ENCODE measurements at places on chromosomes 2 and 18.

DNA sequence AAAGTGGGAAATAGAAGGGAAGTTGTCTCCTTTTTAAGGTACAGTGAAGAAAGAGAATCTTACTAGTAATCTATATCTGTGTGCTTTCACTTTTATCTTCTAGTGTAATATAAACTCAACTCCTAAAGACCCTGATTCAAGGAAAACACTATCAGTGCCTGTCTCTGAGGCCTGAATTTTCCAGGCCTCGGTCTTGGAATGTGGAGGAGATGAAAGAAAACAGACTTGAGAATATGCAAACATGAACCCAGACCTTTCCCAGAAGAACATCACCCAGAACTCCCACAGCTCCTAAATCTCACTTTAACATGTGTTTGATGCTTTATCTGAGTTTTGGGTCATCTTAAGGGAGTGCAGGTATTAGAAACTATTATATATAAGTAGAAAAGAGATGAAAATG is 51.8 kb downstream of the EPB41L5 start:
- DNase-seq, result no peak

GRCh38 chr2:15577071-15577735 is 14.5 kb upstream of the DDX1 start:
- DNase-seq, result peak; percentile 67

- DNase-seq, result no peak
Observed at GRCh38 chr2:172908275-172908674, 167.4 kb upstream of the MAP3K20 start.

DNA sequence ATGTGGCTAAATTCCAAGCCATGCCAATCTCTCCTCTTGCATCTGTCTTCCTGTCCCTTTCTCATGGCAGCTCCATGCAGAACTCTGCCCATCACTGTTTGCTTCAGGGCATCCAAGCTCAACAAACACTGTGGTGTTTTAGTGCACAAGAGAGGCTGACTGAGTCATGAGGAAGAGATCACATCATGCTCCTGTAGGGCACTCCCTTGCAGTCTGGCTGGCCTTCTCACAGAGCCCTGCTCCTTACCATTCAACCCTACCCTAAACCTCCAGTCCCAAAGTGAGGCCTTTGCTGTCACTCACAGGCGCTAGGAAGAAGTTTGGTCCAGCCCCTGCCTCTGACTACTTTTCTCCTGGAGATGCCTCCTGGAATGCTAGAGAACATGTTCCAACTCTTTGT is 194.0 kb downstream of the LRATD1 start:
- DNase-seq, result no peak

- DNase-seq, result no peak
Observed at GRCh38 chr2:227462462-227462951, 9.4 kb upstream of the AGFG1 start.

DNA sequence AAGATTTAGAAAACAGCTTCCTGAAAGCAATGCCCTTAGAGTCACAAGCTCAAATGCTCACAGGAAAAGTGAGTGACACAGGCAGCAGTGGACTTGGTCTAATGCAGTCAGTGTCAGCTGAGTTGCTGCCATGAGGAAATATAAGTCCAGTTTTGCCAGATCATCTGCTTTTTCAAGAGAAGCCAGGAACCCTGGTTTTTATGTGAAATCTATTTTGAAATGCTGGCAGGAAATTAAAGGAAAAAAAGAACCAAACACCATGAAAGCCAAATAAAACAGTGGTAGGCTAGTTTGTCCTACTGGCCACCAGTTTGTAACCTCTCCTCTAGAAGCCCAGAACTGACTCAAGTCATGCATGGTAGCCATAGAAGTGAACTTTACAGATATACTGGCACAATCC is 109.2 kb downstream of the THADA start:
- no peak for DNase-seq

DNA sequence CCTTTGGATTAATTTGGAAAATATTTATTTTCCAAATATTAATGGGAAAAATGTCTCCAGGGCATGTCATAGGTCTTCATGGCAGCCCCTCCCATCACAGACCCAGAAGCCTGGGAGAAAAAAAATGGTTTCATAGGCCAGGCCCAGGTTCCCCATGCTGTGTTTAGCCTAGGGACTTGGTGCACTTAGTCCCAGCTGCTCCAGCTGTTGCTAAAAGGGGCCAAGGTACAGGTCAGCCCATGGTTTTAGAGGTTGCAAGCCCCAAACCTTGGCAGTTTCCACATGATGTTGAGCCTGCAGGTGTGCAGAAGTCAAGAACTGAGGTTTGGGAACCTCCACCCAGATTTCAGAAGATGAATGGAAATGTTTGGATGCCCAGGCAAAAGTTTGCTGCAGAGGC is 309.6 kb downstream of the SOCS6 start:
- no peak for DNase-seq

DNA sequence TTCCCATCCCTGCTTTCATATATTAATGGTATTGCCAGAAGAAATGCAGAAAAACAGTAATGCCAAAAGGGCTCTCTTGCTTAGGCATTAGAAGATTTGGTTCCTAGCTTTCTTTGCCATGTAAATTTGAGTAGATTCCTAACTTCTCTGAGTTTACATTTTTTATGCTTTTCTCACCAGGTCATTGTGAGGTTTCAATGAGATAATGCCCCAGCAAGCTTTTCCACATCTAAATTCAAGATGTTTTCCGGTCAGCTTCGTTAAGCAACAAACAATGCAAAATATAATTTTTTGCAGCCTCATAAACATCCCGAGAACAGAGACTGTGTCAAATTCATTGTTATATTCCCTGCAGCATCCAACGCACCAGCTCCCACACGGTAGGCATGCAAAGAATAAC is 44.9 kb downstream of the NCKAP5 start:
- DNase-seq, result no peak

- peak; percentile 54 for DNase-seq
Observed at GRCh38 chr2:189854187-189854586, 69.9 kb downstream of the PMS1 start.

GRCh38 chr2:240248721-240249422 is 108.4 kb upstream of the OTOS start:
- no peak for DNase-seq

- DNase-seq, result no peak
Observed at GRCh38 chr18:73232933-73233332, 365.1 kb upstream of the NETO1 start.

DNA sequence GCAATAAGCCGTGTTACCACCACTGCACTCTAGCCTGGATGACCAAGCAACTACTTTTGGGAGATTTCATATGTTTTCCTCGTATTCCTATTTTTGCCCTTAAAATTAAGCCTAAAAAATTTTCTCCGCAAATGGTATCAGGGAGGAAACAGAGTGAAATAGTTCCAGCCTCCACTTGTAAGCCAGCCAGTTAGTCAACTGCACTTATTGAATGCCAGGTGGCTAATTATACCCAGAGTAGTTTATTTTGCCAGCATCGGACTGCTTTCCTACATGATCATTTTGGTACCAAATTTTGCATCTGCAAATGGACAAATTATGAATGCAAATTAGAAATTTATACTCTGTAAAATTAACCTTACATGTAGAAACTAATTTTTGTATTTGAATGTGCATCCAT is 90.2 kb upstream of the ARHGAP28 start:
- no peak for DNase-seq

- no peak for DNase-seq
Observed at GRCh38 chr18:8826971-8827370, 121.6 kb downstream of the MTCL1 start.

DNA sequence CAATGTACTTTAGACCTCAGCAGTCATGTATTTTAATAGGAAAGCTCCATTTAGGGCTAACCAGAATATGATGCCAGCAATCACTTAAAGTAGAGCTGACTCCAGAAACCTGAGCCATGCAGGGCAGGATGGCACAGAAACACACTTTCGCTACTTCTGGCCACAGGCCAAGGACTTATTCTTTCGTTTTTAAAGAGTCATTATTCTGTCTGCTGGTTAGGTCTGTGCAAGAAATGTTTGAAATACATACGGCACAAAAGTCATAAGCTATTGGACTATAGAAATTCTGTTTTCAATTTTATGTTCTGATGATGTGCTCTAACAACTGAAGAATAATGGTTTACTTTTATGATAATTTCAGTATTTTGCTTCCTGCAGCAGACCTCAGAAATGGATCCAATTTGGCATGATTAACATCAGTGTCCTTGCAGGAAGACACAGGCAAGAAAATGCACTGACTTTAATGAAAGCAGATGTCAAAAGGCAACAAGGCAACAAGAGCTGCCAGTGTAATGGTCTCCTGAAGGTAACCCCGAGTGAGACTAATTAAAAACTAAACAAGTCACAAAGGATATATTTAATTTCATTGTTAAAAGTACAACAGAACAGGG is 114.4 kb upstream of the CHRNA1 start:
- no peak for DNase-seq

GRCh38 chr2:187851955-187852561 is 297.8 kb upstream of the TFPI start:
- no peak for DNase-seq

GRCh38 chr2:65390134-65390533 is 42.3 kb downstream of the SPRED2 start:
- DNase-seq, result no peak

- DNase-seq, result no peak
Observed at GRCh38 chr18:23421277-23421676, 31.8 kb upstream of the RIOK3 start.

- no peak for DNase-seq
Observed at GRCh38 chr2:4895371-4895770, 796.8 kb upstream of the SOX11 start.

GRCh38 chr2:8462899-8463648 is 218.8 kb upstream of the ID2 start:
- no peak for DNase-seq

Measured in spinal cord (tissue), 10 donors.